ENCODE measurements at places on chromosomes 13 and 19.

GRCh38 chr13:83877651-83878355, 4.5 kb downstream of the SLITRK1 start:
- no peak for DNase-seq

GRCh38 chr13:33518452-33518851, 232.9 kb upstream of the STARD13 start:
- DNase-seq = no peak

DNA sequence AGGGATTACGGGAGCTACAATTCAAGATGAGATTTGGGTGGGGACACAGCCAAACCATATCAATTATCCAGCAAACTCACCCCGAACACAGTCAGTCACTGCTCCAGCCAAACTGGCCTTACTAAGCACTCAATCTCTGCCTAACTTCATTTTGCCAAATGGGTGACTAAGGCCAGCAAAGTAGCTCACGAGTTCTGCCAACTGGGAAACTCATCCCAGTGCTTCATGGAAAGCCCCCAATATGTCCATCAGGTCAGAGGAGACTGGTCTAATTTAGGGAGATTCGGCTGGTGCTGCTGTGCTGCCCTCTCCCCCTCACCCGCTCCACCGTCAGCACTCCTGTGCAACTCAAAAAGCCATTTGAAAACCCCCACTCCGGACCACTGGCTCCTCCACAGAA, 324.0 kb downstream of the FOXO1 start:
- DNase-seq = no peak

DNA sequence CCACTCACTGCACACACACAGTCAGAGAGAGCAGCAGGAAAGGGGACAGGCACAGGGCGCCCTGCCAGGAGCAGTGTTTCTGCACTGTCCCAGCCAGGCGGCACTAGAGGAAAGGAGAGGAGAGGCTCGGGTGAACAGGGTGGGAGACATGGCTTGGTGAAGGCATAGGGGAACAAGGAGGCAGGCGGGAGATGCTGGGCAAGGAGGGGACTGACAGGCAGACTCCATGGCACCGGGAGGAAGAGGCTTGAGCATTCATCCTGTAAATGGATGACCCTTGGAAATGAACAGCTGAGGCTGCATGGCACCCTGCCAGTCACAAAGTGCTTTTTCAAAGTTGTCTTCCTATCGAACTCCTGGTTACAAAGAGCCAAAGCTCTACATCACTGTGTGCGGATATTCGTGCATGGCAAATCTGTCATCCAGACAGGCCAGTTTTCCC, 22.4 kb downstream of the MED26 start:
- DNase-seq = no peak

DNA sequence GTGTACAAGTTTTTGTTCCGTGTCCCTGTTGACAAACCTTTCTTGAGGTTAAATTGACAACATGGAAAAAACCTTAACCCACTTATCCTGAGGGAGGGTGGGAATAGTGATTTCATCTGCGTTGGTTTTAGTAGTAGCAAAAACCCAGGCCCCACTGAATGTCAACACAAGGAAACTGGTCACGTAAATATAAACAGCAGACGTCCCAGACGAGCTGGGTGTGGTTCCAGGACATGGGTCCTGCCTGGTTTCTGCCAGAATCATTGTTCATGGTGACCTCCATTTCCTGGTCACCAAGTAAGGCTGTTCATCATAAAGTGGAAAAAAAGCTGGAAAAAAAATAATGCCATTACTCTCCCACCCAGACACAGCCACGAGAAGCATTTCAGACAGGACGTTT, 16.9 kb upstream of the F2RL3 start:
- no peak for DNase-seq

GRCh38 chr13:24087605-24088225, 72.8 kb upstream of the SPATA13 start:
- DNase-seq = no peak

DNA sequence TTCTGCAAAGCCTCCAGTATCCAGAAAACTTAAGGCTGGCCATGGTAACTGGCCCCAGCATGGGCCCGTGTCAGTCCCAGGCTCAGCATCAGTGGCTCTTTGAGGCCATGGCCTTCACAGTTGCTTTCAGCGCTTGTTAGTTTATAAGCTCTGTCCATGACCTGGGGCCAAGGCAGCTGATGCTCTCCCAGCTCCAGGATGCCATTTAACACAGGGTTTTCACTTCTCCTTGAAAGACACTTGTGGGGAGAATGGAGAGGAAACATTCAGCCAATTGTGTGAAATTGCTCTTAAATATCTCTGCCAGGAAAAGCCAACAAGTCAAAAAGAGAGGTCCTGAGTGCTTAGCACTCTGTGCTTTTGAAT, 321.3 kb downstream of the FOXO1 start:
- no peak for DNase-seq

- peak; percentile 28 for DNase-seq
Observed at GRCh38 chr13:45439008-45439407, 20.8 kb upstream of the SLC25A30 start.

DNA sequence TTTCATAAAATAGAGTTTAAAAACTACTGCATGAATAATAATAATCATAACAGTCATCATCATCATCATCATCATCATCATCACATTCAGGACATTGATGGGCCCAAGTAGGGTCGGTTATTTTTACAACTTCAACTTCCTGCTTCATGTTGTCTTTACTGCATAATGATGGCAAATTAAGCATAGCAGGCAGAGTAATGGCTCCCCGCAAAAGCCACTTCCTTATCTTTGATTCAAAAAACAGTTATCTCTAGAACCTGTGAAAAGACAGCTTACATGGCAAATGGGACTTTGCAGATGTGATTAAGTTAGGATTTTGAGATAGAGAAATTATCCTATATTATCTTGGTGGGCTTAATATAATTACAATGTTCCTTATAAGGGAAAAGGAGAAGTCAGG, 792.9 kb downstream of the LIG4 start:
- DNase-seq = no peak

DNA sequence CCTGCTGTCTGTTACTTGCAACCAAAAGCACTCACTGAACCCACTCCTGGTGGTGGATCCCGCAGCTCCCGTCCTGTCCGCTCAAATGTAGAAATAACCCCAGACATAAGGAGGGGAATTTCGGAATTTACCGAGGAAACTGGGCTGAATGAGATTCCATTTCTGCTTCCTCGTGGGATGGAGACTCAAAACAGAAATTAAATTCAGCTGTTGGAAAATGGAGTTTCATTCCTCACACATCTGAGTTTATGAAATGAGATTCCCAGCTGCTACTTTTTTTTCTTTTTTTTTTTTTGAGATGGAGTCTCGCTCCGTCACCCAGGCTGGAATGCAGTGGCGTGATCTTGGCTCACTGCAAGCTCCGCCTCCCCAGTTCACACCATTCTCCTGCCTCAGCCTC, 44.3 kb downstream of the COLGALT1 start:
- no peak for DNase-seq

GRCh38 chr13:41613984-41614661, 156.8 kb downstream of the RGCC start:
- DNase-seq = no peak

DNA sequence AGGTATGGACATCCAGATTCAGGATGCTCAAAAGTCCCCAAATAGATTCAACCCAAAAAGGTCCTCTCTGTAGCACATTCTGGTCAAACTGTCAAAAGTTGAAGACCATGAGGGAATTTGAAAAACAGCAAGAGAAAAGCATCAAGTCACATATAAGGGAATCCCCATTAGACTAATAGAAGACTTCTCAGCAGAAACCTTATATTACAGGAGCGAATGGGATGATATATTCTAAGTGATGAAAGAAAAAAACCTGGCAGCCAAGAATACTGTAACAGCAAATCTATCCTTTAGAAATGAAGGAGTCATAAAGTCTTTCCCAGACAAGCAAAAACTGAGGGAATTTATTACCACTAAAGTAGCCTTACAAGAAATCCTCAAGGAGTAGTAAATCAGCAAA, 29.7 kb downstream of the FXYD5 start:
- no peak for DNase-seq

- no peak for DNase-seq
Observed at GRCh38 chr19:3586127-3586626, 899 bp downstream of the GIPC3 start.

DNA sequence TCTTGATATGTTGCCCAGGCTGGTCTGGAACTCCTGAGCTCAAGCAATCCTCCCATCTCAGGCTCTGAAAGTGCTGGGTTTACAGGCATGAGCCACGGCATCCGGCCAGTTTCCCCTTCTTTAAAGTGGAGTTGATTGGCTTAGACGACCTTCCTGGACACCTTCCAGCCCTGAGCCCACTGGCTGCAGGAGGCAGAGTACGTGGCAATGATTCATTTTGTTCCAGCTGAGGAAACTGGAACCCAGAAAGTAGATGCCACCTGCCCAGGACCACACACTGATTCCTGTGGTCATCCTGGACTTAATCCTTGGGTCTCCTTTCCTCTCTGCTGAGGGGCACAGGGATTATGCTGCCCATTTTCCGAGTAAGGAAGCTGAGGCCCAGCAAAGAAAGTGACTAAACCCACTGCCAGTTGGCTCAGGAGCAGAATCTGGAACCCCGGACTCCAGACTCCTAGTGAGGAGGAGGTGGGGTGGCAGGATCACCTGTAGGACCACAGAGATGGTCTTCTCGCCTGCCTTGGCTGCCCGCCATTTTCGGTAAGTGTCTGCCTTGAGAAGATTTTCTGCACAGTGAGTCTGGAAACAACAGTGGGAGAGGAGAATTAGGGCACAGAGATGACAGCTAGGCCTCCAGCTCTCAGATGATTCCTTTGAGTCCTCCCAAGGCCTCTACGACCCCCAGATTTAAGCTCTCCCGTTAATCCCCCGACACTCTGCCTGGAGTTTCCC, 737 bp downstream of the XRCC1 start:
- no peak for DNase-seq

GRCh38 chr19:46384396-46384795, 29.0 kb downstream of the CCDC8 start:
- DNase-seq = no peak

GRCh38 chr19:1992759-1993260, 22.7 kb downstream of the BTBD2 start:
- DNase-seq = no peak

- no peak for DNase-seq
Observed at GRCh38 chr19:35738887-35739229, 3.4 kb downstream of the IGFLR1 start.

DNA sequence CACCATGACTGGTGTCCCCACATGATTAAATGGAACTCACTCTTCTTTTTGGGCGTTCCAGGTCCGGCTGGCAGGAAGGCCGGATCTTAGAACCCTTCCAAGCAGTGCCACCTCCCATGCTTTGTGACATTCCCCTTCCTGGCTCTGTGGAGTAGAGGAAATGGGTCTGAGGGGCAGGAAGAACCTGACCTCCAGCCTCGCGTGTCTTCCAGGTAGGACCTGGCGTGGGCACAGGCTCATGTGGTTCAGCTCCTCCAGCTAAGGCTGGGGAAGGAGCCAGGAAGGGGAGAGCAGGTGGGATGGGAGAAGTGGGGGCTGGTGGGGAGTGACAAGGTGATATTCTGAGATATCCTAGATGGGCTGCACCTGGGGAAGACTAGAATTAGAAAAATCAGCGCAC, 2.1 kb downstream of the TMEM255B start:
- no peak for DNase-seq

- no peak for DNase-seq
Observed at GRCh38 chr13:41028051-41028450, 8.9 kb upstream of the ELF1 start.

- no peak for DNase-seq
Observed at GRCh38 chr19:11200015-11200574, 2.8 kb upstream of the KANK2 start.

- DNase-seq = no peak
Observed at GRCh38 chr13:53310786-53311185, 282.2 kb downstream of the OLFM4 start.

- DNase-seq = no peak
Observed at GRCh38 chr19:10553087-10553667, 9.5 kb downstream of the ATG4D start.

DNA sequence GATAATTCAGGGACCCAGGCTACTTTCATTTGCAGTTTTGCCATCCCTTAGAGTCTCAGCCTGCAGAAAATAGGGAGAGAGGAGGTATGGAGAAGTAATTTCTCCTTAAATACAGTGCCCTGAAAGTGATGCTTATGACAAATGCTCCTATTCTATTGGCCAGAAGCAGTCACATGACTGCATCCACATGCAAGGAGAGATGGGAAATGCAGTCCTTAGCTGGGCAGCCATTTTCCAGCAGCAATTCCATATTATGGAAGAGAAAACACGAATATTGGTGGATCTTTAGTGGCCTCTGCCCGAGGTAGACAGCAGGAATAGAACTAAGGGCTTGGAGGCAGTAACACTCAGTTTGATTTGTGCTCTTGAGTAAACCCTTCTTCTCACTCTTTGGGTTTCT, 39.4 kb downstream of the VAV1 start:
- no peak for DNase-seq

GRCh38 chr19:55227241-55228014, 1.1 kb downstream of the TMEM86B start:
- DNase-seq = no peak

DNA sequence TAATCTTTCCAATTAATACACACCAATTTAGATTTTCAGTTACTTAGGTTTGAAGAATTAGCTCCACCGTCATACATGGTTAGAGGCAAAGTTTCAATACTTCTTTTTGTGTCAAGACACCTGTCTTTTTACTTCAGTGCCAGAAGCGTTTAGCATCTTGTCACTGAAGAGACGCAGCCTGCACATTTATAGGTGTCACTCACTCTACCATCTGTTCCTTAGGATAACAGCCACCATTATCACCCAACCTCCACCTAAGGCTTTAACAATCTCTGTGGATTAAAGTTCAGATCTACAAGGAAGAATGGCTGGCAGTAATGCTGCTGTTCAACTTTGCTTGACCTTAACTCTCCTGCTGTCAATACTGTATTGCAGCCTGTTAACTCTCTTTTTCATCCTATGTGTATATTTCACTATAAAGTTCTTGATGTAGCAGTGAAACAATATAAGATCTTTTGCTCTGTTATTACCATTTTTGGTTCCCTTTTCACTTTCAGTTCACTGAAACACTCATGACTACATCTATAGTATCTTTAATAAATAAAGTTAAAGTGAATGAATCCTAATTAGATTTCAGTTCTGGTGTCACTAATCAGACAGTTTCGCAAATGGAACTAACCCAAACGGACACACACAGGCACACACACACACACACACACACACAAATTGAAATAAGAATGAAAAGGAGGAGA, 435.6 kb downstream of the PCDH9 start:
- DNase-seq = no peak

GRCh38 chr13:38819053-38819452, 132.2 kb downstream of the FREM2 start:
- DNase-seq = no peak

All from T-helper 2 cell (primary cell).